ENCODE measurements at places on chromosomes 1 and 21. TPM values are rescaled to one million over a fixed set of nuclear protein-coding genes. Genes with fewer than 3 reads are reported as not detected.
A peak's percentile ranks its signal among the peaks of the same experiment; 100 is the strongest.

DNA sequence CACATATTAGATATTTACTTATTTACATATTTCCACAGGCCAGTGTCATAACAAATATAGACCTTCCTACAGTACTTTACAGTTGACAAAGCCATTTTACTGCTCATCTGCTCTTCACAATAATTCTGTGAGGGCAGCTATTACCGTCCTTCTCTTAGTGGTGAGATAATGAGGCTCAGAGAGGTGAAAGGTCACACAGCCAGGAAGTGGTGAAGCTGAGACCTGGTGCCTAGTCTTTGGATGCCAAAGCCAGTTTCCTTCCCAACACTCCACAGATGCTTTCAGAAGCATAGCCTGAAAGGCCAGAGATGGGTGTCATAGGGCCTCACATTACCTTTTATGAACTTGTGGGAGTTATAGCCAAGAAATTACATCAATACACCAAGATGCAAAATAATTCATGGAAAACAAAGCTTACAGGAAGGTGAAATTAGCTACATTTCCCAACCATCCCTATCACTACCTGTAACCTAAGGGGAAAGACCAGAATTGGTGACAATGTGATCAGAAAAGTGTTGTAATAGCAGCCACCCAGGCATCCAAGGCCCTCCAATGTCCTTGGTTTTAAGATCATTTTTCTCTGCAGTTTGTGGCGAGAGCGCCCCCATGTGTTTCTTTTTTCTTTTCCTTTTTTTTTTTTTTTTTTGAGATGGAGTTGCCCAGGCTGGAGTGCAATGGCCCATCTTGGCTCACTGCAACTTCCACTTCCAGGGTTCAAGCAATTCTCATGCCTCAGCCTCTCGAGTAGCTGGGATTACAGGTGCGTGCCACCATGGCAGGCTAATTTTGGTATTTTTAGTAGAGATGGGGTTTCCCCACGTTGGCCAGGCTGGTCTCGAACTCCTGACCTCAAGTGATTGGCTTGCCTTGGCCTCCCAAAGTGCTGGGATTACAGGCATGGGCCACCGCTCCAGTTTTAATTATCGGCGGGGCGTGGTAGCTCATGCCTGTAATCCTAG, 26.5 kb upstream of the RPL11 start:
- DNase-seq: no peak

GRCh38 chr21:34805157-34805556, 136.4 kb downstream of the CLIC6 start:
- no peak for DNase-seq

- DNase-seq: no peak
Measured at GRCh38 chr1:31744165-31744888, 19.8 kb downstream of the ADGRB2 start.

DNA sequence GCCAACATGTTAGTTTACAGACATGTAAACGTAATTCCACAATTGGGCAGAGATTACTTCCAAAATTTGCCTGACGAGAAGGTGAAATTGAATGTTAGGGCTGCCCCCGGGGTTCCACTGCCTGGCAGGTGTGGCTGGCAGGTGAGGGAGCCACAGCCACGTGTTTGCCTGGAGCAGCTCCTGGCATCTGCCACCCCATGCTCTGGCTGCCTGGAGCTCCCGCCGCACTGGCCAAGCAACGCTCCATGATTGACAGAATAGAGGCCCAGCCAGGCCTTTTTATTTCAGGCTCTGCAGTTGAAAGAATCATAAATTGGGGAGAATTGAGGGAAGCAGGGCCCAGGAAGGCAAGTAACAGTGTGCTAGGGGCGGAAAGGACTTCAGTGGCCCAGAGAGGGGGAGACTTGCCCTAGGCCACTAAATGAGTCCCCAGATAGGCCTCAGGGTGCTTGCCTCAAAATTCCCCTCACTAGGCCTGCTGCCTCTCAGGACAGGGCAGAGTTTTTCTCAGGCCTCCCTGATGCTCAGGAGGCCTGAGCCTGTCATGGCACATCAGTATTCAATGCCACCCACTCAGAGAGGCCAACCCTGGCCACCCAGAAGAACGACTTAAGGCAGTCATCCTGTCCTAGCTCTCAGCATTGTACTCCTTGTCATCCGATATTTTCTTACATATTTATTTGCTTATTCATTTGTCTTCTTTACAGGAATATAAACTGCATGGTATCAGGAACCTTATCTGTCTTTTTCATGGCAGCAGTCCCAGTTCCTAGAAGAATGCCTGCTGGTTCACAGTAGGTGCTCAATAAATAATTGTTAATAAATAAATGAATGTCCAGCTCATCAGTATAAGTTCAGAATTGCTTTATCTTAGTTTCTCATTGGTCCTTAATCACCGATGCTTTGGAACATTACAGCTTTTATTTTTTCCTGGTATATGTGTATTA, 16.6 kb upstream of the S1PR1 start:
- DNase-seq: no peak

Gene OR2L8
- not detected for polyA plus RNA-seq

DNA sequence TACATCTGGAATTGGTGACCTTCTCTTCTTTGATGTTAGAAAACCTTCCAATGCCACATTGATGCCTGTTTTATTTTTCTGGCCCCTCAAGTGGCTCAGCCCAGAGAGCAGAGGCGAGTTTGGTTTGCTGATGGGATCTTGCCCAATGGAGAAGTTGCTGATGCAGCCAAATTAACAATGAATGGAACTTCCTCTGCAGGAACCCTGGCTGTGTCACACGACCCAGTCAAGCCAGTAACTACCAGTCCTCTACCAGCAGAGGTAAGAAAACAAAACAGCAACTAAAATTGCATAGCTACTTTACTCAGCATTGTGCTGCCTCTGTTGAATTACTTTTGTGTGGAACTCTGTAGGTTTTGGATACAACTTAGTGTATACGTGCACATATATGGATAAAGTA, 97.6 kb downstream of the CC2D1B start:
- DNase-seq: no peak

- peak; percentile 63 for DNase-seq
Measured at GRCh38 chr21:46153247-46154154, 1.9 kb downstream of the FTCD start.

DNA sequence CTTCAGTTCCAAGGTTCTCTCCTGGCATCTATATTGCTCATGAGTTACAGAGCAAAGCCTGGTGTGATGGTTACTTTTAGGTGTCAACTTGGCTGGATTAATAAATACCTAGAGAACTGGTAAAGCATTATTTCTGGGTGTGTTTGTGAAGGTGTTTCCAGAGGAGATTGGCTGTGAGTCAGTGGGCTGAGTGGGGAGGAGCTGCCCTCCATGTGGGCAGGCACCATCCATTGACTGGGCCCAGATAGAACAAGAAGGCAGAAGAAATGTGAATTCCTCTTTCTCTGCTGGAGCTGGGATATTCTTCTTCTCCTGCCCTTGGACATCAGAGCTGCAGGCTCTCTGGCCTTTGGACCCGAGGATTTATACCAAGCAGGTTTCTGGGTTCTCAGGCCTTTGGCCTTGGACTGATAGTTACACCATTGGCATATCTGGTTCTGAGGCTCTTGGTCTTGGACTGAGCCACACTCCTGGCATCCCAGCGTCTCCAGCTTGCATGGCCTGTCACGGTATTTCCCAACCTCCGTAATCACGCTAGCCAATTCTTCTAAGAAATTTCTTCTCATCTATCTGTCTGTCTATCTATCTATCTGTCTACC, 44.5 kb downstream of the B3GALT5 start:
- no peak for DNase-seq

Gene C1orf210
- not detected for polyA plus RNA-seq

Gene CTSK
- polyA plus RNA-seq: 2.9 TPM

GRCh38 chr1:115365738-115366137, 27.7 kb upstream of the NGF start:
- DNase-seq: no peak

GRCh38 chr1:152836870-152837269, 5.8 kb upstream of the LCE6A start:
- no peak for DNase-seq

- DNase-seq: no peak
Measured at GRCh38 chr1:204455063-204455830, 39.4 kb downstream of the PIK3C2B start.

DNA sequence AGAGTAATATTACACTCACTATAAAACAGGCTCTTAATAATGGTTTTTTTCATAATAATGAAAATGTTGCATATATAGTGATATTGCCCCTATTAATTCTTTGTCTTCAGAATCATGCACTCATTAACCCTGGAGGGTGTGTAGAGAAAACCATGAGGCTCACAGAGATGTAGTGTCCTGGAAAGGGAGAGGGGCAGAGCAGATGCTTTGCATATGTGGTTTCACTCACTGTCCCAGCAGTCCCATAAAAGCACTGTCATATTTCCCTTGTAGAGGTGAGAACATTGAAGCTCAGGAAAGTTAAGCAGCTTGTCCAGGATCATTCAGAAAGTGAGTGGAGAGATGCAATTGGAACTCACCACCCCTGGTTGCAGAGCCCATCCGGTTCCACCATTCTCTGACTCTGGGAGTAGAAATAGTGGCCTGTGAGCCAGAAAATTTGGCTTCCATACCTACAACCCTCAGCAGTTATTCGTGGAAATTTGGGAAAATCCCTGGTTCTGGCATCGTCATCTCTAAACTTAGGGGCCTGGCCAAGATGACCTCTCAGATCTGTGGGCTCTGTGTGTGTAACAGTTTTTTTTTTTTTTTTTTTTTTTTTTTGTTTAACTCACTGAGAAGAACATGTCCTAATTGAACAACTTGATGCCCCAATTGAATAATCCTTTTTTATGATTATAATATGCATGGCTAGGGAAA, 86.4 kb downstream of the RGL1 start:
- DNase-seq: no peak

Gene GJA4
- 13.0 TPM for polyA plus RNA-seq

- no peak for DNase-seq
Measured at GRCh38 chr1:78918157-78918556, 88.4 kb downstream of the ADGRL4 start.

Gene ZBED6
- polyA plus RNA-seq: 1.0 TPM

Gene AMY1B
- polyA plus RNA-seq: not detected

DNA sequence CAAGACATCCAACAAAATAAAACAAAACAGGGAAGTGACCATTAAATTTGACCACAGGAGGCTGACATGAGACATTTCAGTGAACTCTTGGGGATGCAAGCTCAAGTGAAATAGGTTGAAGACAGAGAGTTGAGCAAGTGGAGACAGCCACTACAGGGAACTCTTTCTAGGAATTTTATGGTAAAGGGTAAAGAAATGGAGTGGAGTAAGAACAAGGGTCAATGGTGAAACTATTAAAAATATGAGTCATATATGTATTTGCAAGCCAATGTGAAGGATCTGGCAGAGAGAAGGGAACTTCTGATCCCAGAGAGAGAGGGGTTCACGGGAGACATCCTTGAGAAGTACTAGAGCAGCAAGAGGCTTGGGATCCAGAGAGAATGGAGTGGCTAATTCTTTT, 9.1 kb upstream of the TRABD2B start:
- DNase-seq: no peak
